ENCODE measurements at places on chromosomes 6 and 20.

GRCh38 chr20:51076786-51077685, 54.1 kb upstream of the KCNG1 start:
- no peak for DNase-seq

- no peak for DNase-seq
Observed at GRCh38 chr20:11445161-11445560, 472.5 kb upstream of the BTBD3 start.

GRCh38 chr20:35434085-35435005, 3.7 kb downstream of the GDF5 start:
- no peak for DNase-seq

GRCh38 chr6:106156413-106156812, 70.3 kb downstream of the PRDM1 start:
- no peak for DNase-seq

DNA sequence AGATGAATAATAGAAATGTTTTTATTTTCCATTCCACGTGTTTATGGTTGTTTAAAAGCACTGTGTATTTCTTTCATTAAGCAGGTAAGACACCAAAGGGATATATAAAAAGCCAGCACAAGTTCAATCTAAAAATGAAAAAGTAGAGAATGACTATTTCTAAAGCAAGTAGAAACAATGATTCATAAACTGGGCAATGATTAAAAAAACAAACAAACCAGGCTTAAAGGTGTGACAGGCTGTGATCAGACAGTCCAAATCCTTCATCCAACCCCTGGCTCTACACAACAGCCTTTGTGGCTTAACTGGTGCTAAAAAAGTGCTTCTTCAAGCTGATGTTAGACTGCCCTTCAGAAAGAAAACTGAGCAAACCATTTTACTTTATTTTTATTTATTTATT, 45.7 kb upstream of the TSHZ2 start:
- no peak for DNase-seq

DNA sequence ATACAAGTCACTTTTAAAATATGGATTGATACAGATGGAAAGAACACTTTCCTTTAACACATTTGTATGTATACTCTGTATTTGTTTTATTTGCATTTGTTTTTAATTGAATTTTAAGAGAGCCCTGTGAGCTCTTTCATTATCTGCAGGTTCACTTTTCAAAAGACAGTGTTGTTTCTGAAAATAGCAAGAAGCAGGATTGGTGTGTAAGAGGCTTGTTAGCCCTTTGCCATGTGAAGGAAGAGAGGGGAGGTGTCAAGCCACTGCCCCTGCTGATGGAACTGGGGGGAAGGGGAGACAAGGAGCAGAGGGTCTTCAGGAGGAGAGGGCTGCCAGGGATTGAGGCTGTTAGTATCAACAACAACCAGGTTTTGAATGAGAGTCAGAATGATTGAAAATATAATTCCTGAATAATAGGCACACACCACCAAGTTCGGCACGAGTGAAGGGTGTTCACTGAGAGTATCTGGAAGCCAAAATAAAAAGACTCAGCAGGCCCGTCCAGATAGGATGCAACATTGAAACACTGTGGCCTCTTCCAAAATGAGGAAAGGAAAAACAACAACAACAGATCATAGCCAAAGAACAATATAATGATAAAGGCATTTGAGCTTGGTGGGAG, 12.6 kb upstream of the PBOV1 start:
- DNase-seq = no peak

DNA sequence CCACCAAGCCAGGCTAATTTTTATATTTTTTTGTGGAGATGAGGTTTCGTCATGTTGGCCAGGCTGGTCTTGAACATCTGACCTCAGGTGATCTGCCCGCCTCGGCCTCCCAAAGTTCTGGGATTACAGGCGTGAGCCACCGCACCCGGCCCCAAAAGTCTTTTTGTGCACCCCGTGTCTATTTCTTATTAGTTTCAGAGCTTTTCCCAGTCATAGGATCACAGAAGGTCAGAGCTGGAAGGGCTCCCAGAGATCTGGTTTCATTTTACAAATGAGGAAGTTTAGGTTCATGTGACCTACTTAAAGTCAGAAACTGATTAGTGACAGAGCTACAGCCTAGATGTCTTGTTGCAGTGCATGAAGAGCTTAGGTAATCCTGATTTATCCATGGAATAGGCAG, 1.6 kb upstream of the OGFRL1 start:
- DNase-seq = no peak

DNA sequence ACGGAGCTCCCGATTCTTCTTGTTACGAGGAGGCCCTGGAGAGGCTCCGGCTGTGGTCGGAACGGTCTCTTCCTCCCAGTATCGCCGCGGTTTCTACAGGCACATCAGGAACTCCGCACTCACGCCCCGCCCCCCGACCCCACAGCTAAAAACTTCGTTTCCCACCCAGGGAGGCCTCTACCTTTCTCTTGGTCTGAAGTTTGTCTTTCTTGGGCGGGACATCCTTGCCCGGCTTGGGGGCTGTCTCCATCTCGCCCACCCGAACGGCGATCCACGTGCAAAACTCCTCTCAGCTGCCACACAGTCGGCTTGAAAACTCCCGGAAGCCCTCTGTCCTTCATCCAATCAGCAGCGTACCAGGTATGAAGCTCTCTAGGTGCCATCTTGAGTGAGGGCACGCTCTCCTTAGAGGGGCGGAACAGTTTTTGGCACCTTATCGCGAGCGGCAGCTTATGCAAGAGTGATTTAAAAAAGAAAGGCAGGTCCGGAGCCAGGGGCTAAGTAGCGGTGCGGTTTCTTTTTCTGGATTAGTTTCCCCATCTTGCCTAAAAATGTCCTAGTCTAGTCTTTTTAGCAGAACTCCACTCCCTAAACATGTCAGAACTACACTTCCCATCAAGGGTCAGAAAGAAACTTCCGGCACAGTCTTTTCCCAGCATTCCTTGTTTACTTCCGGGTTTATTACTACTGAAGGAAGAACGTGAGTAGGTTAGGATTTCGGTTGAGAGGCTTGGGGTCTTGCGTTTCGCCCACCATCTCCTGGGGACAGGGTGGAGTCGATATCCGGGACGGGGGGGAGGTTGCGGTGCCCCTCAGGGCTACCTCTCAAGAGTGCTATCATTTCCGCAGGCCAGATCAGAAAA, at the start of the genes PFDN6 and WDR46:
TSS of gene PFDN6 (plus strand) at position 681 of the 863 bp plus-strand sequence. CDS start 256 bp downstream, outside the sequence.
TSS of gene WDR46 (minus strand) at position 319 of the 863 bp plus-strand sequence. CDS start at position 250, 69 bp downstream.
- peak; percentile 99 for DNase-seq

GRCh38 chr20:53074811-53075314, 102.7 kb downstream of the TSHZ2 start:
- no peak for DNase-seq

GRCh38 chr6:18266523-18266912, 2.2 kb upstream of the DEK start:
- DNase-seq = no peak

DNA sequence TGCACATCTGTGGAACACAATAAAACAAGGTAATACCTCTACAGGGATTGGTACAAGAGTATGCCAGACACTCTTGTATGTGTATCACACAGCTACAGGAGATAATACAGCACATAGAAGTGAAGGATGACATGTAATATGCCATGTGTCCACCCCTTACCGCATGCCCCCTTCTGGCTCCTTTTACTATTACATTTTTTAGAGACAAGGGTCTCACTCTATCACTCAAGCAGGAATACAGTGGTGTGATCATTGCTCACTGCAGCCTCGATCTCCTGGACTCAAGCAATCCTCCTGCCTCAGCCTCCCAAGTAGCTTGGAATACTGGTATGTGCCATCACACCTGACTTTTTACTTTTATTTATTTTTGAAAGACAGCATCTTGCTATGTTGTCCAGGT, 4.2 kb upstream of the NCR3 start:
- DNase-seq = no peak

GRCh38 chr6:90271831-90272230, 24.8 kb downstream of the BACH2 start:
- no peak for DNase-seq

GRCh38 chr20:46954490-46955038, 59.9 kb downstream of the EYA2 start:
- peak; percentile 57 for DNase-seq

- DNase-seq = no peak
Observed at GRCh38 chr20:45305262-45305661, 1.4 kb upstream of the RBPJL start.

- peak; percentile 44 for DNase-seq
Observed at GRCh38 chr6:138972226-138972665, 15.8 kb downstream of the REPS1 start.
